Nucleus accumbens (tissue), 56 donors: ENCODE measurements at places on chromosomes 5 and 9.

DNA sequence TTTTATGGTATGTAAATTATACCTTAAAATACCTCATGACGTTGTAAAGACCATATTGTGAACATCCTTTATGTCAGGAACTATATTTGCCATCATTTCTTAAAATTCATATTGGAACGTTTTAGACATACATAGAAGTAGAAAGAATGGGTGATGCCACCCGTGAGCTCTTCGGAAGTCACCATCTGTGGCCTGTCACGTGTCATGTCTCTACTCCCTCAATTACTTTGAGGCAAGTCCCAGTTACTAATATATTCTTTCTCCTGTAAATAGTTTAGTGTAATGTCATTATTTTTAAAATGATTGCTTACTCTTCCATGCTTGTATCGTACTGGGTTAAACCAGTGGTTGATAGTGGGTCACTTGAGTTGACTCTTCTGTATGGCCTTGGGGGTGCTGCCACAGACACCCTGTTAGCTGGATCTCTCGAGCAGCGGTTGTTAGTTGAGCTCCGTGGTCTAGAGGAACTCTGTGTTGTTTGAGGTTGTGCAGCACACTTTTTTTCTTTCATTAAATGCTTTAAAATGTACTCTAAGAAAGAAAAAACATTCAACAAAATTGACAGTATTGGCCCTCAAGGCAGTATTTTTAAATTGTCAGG is 66.2 kb downstream of the TRIO start:
- DNase-seq: no peak

DNA sequence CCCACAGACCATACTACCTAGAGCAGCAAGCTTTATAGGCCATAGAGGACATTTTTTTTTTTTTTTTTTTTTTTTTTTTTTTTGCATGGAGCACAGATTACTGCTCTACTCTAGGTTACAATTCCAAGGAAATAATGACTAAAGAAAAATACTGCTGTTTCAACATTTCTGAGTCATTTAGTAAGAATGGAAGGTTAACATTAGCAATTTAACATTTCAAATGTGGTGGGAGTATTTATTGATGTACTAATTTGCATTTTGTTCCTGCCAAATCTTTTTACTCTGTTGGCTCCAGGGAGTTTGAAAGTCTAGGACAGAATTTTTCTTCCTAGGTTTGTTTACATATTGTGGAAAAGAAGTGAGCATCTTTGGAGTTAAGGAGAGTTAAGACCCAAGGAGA is 142.1 kb upstream of the CCDC152 start:
- DNase-seq: no peak

- DNase-seq: no peak
Observed at GRCh38 chr9:15155826-15156225, 151.2 kb downstream of the TTC39B start.

DNA sequence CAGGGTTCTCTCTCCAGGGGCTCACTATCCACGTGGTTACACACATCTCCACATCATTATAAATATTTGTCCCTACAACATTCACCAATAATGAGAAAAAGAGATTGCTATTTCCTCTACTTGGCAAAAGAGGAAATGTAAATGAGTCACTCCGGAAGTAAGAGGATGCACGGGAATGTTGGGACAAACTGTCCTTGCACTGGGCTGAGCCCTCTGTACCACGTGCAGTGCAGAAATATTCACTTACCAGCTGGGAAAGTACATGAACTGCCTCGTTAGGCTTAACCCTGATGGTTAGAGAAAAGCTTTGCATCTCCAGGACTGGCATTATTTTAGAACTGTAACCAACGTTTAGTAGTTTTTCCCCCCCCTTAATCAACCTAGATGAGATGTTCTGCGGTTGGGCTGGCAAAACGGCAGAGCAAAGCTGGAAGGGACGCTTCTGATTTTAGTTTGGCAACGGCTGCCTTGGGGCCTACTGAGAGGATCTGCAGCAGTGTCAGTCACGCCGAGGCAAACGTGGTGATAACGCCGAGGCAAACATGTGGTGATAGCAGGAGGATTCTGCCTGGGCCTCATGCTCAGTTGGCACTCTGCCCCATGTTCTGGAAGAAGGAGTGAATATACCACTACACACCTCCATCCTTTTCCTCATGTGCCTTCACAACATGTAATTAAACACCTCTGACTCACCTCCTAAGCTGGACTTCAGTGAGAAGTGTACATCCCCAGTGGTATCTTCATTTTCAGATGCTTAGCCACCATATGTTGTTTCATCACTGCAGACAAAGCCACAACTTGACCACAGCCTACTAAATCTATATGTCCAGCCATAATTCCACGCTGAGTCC is 661.4 kb upstream of the KLF4 start:
- DNase-seq: no peak

GRCh38 chr5:170757182-170757601 is 26.3 kb upstream of the GABRP start:
- DNase-seq: no peak
